ENCODE measurements at places on chromosomes 5 and 9. TPM values are rescaled to one million over a fixed set of nuclear protein-coding genes. Genes with fewer than 3 reads are reported as not detected.

DNA sequence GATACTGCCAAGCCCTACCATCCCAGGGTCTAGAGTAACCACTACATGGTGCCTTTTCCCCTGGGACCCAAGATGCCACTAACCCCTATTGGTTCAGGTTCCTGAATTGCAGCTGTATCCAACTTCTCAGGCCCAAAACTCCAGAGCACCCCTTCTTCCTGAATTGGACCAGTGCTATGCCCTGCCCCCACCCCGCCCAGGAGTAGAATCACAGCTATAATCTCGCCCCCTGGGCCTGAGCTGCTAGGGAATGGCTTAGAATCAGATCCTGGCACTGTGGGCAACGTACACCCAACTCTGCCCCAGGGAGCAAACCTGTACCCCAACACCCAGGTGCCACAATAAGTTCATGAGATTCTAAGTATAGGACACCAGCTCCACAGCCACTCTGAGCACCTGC is 206.3 kb downstream of the CACNA1B start:
- no peak for DNase-seq

- no peak for DNase-seq
These were observed 300.1 kb downstream of the ASTN2 start for GRCh38 chr9:117114768-117115167.

DNA sequence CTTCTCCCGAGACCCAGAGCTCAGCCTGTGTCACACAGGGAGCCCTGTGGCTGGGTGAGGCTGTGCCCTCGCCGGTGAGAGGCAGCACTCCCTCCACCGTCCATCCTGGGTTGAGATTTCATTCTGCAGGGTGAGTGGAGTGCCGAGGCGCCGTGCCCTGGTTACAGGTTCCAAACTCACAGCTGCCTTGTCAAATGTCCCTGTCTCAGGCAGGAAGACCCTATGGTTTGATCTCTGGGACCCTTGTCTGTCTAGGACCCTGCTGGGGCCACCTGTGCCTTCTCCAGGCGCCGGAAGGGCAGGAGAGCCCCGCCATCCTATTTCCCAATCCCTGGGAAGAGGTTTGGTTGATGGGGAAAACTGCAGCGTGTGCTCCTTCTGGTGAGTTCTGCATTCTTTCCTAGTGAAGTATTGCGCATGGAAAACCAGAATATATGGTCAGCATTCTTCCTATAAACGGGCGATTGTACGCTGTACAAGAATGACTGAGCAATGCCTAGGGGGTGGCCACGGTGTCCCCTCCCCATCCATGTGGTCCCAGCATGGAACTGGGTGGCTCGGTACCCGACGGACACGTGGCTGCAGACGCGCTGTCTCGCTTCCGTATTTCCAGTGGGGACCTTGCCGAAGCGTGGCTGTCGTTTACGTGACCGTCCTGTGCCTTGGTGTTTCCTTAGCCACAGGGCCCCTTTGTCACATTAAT is 95.9 kb upstream of the COL5A1 start:
- no peak for DNase-seq

The PCDHGA9 gene
- total RNA-seq: 5.3 TPM

DNA sequence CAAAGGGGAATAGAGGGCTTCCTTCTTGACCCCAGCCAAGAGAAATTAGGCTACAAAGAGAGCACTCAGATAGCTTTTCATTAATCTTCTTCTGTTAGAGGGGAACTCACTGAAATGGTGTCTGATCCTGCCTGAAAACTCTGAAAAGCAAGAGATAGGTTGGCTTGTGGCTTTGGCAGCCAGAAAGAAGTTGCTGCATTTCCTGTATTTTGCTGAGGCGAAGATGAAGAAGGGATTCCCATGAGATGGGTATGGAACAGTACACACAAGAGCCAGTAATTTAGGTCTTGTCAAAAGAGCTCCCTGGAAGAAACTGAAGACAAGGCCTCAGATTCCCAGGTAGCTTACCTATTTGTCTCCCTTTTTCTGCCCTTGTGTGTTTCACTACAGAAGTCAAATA is 120.9 kb upstream of the TARS1 start:
- no peak for DNase-seq

DNA sequence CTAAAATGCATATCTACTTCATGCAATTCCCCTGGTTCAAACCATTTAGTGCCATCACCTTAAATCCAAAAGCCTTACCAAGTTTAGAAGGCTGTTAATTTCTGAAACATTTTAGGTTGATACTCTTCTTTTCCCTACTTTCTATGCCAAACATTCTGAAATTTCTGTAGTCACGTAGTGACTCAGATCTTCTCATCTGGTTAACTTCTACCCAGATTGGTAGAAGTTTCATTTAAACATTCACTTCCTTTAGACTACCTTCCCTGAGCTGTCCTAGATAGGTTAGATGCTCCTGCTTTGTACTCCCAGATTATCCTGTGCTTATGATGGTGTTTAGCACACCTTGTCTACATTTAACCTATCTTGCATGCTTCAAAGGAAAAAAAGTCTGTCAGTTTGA is 9.9 kb downstream of the RAD50 start:
- no peak for DNase-seq

The PRLR gene
- 2.8 TPM for total RNA-seq

GRCh38 chr5:110054240-110054639 is 364.5 kb downstream of the MAN2A1 start:
- DNase-seq: peak; percentile 4

DNA sequence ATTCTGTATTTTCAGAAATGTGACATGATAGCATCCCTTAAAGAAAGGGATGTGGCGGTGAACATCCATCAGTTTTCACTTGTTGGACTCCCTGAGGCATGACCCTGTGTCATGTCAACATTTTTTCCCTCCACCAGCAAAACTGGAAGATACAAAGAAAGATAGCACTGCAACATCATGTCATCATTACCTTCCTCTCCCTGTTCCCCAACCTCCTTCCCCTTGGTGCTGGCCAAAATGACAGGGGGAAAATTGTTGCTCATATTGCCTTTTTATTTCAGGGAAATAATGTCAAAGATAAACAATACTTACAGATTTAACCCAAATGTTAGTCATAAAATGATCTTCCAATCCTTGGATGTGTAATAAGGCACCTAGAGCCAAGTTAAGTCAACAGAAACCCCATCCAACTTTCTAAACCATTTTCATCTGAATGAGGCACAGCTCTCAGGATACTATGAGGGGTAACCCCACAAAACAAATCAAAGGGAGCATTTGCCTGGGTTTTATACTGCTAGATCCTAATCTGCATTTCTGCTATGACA is 644.3 kb downstream of the ACTL7B start:
- no peak for DNase-seq

DNA sequence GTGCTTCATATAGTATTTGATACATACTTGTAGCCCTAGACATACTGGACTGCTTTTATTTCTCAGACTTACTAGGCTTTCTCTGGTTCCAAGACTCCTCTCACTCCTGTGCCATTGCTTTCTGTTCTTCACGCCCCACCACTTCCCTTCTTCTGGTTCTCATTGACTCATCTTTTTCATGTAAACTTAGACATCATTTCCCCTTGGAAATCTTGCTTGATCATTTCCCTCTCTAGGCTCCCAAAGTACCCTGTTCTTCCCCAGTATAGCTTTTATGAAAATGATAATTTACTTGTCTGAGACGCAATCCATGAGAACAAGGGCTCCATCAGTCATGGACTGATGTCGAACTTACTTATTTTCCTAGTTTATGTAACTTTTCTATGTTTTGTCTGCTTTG is 83.5 kb downstream of the TLR4 start:
- DNase-seq: no peak

- no peak for DNase-seq
These were observed 133.9 kb upstream of the ZNF618 start for GRCh38 chr9:113741886-113742854.

- no peak for DNase-seq
These were observed 4.2 kb upstream of the UNC5A start for GRCh38 chr5:176806137-176806536.

DNA sequence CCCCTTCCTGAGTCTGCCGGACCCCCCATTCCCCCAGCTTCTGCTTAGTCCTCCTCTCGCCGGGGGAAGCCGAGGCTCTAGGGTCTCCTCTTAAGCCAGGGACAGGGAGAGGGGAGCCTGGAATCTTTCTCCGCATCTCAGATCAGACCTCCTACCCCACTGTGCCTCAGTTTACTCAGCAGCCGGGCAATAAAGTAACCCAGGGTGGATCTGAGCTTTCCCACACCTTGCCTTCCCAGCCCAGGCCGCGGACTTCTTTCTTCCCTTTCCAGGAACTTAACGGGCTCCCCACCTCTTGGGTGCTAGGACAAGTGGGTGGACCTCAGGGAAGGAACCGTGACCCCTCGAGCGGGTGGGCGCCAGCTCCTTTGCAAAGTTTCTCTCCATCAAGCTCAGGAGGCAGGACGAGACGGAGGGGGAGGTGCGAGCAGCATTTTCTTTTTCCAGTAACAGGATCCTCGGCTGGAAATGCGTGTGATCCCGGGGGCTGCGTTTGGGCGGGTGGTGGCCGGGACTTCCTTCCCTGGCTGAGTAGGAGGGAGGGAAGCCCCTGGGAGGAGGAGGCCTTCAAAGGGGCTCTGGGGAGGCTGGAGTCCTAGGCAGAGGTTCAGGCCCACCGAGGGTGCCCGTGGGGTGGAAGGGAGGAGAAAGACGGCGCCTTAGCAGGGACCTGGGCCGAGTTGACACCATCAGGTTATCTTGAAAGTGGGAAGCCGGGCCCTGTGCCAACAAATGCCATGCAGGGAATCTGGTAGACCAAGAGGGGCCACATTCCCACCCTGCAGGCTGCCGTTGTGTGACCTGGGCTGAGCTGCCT is 795 bp downstream of the DAB2IP start:
- no peak for DNase-seq

The NEUROG1 gene
- not detected for total RNA-seq

DNA sequence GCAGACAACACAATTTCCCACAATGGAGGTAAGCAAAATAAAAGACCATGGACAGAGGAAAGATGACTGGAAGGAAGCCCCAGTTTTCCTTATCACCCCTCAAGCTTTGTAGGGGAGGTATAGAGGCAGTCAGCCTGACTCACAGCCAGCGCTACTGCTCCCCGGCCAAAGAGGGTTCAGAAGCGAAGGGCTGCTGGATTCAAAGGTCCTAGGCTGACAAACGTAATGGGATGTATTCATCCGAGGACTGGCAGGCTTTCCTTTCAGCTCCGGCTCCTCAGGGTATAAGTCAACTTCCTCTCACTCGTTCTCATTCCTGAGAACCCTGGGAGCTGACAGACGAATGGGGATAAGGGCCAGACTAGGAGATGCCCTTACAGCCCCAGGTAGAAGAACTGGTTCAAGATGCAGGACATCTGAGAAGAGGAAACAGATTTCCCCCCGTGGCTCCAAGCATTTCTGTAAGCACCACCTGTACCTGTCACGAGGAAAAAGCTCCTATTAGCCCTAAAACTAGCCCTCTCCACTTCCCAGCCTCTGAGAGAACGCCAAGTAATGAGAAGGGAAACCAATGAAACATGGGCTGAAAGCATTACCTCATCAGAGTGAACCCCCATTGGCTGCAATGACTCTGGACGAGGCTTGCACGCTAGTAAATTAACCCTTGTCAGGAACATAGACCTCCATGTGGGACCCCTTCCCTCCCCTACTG is 22.1 kb upstream of the FAM13B start:
- no peak for DNase-seq

DNA sequence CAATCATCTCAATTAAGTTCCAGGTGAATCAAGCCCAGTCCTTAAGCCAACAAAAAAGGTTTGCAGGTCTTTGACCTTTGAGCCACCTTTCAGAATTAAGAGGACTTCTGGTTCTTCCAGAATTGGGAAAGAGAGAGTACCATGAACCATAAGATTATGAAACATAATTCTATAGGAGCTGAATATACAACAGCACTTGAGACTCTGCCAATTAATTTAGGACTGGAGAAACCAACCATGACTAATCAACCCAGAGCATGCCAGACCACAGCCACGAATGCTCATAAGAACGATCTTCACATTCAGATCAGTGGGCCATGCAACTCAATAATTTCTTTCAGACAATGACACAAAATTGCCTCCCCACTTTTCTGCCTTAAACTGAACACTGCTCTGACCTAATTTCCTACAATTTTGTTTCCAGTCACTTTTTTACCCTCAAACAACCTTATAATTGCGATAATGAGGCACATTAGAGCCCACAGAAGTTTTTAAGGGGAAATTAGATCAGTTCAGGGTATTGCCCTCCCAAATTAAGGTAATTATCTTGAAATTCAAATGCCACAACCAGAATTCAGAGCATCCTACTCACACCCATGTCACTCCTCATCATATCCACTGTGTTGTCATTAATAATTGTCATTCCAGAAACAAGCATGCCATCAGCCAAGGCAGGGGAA is 213.4 kb downstream of the ATPSCKMT start:
- no peak for DNase-seq

The RFK gene
- 18.5 TPM for total RNA-seq

The SPACA9 gene
- total RNA-seq: 5.5 TPM

The GPX3 gene
- 650 TPM for total RNA-seq

GRCh38 chr9:111598733-111599091 is 735 bp downstream of the PTGR1 start:
- DNase-seq: no peak

The NR6A1 gene
- total RNA-seq: 1.9 TPM

GRCh38 chr9:16873126-16873802 is 2.8 kb upstream of the BNC2 start:
- no peak for DNase-seq

DNA sequence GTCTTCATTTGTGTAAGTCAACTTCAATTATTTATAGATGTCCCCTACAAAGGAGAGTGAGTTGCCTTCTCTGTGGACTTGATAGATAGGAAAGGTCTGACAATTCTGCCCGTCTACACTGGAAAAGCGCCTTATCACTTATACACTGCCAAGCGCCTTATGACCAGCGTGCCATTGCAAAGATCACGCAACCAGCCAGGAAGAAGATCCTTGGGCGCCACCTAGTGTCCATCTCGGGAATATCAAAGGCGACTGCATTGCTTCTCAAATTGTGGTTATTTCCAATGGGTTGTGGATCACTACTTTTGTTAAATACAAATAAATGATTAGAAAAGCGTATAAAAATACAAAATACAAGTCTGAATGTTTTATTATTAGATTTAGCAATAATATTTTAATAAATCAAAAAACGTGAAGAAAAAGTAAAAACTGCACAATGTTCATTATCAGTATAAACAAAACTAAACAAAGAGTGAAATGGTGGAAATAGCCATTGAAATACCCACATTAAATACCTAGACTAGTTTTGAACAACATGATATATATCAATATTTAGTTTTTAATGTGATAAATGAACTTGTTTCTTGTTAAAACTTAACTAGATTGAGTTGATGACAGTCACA is 27.8 kb downstream of the SUB1 start:
- DNase-seq: peak; percentile 24

GRCh38 chr9:90038763-90039162 is 434.0 kb downstream of the GADD45G start:
- no peak for DNase-seq
